ENCODE measurements at places on chromosomes 2 and 18.

- DNase-seq = no peak
Observed at GRCh38 chr2:235669269-235669831, 175.5 kb downstream of the AGAP1 start.

DNA sequence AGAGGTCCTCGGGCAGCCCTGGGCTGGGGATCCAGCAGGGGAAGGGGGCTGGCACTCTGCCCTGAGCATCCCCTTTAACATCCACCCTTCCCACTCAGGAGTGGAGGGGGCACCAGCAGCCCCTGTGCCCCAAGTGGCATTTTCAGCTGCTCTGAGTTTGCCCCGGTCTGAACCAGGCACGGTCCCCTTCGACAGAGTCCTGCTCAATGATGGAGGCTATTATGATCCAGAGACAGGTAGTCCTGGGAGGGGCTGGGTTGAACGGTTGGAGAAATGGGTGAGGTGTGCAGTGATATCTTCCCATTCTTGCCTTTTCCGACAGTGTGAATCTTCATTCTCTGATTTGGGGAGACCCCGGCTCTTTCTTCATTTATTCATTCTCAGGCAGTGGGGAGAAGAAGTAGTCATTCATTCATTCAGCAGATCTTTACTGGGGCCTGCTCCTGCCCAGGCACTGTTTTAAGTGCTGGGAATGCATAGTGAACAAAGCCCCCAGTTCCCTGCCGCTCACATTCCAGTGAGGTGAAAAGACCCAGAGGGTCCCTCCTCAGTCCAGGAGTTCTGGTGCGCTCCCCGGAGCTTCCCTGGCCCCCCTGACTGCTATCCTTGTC, 1.4 kb upstream of the KHK start:
- no peak for DNase-seq

DNA sequence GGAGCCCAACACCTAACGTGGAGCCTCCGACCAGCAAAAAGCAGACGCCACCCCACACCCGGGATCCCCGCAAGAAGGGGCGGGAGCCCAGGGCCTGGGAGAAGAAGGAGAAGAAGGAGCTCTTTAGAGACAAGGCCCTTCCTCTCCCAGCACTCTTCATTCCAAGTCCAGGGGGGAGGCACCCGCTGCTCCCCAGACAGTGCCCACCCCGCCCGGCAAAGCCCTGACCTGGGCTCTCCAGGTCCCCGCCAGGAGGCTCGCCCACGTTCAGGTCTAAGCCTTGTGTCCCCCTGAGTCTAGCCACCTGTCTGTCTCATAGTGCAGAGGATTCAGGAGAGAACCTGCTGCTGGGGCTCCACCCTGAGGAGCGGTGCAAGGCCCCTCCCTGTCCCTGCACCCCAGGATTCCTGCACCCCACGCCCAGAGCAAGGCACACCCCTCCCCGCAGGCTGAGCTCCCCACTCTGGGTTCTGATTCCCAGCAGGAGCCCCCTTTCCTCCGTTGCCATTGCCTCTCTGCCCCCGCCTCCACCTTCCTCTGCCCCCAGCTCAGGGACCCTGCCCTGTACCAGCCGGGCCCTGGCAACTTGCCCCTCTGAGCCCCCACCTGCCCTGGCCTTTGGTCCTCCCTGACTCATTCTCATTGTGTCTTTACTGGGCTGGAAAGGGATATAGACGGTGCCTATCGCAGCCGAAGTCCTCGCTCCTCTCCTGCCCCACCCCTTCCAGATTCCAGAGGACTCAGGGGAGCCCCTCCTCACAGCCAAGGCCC, 33.5 kb upstream of the GPC1 start:
- DNase-seq = no peak

DNA sequence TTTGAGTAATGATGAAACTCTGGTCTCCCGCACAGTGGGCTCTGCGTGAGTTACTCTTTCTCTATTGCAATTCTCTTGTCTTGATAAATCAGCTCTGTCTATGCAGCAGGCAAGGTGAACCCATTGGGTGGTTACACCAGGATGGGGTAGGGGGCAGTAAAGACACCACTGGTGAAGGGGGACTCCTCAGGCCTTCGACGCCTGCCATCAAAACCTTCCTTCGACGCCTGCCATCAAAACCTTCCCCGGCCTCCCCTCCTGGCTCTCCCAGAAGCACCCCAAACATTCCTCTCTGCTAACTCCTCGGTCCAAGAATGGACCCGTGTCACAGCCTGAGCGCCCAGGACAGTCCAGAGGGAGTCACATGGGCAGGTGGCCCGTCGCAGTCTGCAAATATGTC, 4.8 kb upstream of the STARD7 start:
- DNase-seq = no peak

- DNase-seq = no peak
Observed at GRCh38 chr2:184938221-184938985, 340.1 kb downstream of the ZNF804A start.

DNA sequence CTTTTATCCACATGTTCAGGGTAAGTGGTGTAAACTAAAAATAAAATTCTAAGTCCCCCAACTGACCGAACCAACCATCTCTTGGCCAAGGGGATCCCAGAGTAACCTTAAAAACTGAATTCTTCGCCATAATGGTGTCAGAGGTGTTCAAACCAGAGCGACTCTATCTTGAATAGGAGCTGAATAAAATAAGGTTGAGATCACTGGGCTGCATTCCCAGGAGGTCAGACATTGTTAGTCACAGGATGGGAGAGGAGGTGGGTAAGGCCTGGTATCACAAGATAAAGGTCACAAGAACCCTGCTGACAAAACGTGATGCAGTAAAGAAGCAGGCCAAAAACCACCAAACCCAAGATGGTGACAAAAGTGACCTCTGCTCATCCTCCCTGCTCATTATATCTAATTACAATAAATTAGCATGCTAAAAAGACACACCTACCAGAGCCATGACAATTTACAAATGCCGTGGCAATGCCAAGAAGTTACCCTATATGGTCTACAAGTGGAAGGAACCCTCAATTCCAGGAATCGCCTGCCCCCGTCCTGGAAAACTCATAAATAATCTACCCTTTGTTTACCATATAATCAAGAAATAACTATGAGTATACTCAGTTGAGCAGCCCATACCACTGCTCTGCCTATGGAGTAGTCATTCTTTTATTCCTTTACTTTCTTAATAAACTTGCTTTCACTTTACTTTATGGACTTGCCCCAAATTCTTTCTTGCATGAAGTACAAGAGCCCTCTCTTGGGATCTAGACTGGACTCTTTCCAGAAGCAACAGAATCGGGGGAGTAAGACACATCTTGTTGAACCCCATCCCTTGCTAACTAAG, 302.4 kb downstream of the STK39 start:
- DNase-seq = no peak

DNA sequence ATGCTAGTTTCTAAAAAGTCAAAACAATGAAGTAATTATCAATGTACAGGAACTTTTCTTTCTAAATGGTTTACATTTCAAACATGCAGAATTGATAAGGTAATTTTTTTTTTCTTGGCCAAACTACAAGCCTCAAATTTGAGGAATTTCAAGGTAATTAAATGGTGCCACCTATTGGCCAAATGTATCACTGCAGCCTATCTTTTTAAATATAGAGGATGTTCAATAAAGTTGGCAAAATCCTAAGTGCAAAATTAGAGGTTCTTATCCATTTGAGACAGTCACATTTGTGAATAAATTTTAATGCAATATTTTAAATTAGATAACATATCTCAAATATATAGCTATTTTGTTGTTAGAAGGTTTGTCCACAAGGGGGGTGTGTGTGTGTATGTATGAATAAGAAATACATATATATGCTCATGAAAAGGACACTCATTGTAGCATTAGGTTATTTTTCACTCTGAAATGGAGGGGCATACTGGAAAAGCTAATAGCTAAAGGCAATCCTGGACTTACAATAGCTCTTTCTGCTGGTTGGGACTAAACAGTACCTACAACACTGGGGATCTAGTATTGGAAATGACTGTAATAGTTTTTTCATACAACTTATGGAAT, 26.2 kb downstream of the MMADHC start:
- no peak for DNase-seq

DNA sequence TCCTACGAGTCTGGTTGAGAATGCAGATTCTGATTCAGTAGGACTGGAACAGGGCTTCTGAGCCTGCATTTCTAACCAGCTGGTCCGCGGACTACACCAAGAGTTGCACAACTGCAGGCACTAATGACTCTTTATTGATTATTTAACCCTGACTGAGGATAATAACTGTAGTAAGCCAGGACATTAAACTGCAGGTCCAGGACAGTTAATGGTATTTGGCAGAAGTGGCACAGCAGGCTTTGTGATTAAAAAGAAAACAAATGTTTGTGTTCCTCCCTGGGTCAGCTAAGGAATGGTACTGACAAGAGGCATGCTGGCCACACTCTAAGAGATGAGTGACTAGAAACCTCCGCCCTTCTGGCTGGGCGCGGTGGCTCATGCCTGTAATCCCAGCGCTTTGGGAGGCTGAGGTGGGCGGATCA, 59.4 kb downstream of the ALPK2 start:
- DNase-seq = no peak

DNA sequence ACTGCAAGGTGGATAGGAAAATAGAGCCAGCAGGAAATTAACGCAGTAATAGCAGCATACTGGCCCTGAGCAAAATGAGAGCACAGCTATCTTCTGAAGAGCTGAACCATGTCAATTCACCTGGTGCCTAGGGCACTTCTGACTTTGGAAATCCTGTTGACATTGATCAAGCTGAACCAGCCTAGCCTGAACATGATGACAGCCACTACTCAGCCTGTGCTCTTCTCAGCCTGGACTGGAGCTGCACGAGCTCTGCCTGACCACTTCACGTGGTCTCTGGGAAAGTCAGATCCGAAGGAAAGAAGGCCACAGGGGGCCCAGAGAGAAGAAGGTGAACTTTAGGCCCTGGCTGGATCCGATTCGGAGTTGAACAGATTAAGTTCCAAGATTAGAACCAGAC, 421.9 kb downstream of the LPIN1 start:
- no peak for DNase-seq

- DNase-seq = no peak
Observed at GRCh38 chr2:47656715-47657600, 126.0 kb upstream of the MSH6 start.

DNA sequence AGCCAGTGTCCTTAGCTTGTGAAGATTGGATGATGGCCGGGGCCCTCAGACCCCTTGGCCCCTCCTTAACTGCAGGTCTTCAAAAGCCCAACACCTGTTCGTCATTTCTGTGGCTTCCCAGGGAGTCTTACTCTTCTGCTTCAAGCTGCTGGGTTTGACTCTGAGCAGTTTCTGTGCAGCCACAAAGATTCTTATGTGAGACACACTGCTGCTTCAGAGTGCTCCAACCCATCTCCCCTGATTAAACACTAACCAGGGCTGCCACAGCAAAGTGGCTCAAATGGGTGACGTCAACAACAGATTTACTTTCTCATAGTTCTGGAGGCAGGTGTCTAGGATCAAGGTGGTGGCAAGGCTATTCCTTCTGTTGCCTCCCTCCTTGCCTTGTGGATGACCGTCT, 40.8 kb downstream of the TSN start:
- no peak for DNase-seq

GRCh38 chr2:59029058-59029457, 787.9 kb upstream of the FANCL start:
- no peak for DNase-seq

DNA sequence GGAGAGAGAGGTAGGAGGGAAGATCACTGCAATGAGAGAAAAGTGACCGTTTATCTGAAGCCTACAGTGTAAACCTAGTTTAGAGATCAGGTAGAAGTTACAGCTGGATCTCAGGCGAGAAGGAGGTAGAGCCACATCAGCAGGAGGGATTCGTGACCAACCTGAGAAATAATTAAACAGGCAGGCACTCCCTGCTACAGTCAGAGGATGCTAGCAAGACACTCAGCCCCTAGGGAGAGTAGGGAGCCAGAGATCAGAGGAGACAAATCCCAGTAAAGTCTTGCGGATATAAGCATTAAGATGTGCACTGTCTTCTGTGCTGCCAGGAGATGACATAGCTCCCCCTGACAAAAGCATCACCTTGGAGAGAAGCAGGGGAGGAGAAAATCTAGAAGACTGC, 629.1 kb upstream of the SLC39A10 start:
- DNase-seq = no peak

DNA sequence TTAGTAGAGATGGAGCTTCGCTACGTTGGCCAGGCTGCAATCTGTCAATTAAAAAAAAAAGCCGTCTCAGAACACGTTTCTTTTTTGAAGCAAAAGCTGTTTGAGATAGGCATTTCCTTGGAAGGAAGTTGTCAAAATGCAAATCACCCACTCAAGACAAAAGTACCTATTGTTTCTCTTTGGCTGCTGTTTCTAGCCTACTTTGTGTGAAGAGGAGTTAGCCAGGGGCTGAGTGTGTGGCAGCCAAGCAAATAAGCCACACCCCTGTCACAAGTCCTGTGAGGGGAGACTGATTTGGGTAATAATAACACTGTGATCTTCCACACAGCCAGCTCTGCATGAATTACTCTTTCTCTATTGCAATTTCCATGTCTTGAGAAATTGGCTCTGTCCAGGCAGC, 47.4 kb upstream of the CDCA7 start:
- DNase-seq = no peak

DNA sequence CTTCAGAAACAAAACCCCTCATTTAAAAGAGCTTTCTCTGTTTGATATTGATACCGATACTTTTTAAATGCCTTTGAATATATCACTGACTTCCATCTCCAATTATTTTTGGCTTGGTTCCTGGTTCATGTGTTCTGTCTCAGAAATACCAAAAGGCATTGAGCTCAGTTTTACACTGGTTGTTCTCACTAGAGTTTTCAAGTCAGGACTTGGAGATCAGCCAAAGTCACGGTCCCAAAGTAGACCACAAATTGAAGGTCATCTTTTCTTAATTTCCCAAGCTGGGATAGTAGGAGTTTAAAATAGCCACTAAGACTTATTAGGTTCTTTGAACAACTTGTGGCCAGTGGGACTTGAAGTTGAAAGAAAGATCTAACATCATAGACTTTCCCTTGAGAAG, 24.2 kb downstream of the DHRS9 start:
- DNase-seq = no peak

DNA sequence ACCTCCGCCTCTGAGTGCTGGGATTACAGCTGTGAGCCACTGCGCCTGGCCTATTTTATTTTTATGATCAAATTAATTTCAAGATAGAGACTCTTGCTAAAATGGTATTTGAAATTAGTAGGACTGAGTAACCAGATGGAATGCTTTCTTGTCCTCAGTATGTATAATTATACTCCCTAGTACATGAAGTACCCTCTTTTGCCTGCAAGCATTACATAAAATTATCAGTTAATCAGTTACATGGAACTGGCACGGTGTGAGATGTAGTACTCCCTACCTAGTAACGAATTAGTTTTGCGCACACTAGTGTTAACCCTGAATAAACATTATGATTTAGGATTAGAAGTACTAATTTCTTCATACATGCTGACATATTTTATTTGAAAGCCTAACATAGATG, 41.6 kb downstream of the RBBP8 start:
- no peak for DNase-seq
